WTC11 (cell line): ENCODE measurements at places on chromosomes 16 and 17. TPM values are rescaled to one million over a fixed set of nuclear protein-coding genes. Genes with fewer than 3 reads are reported as not detected.
A peak's percentile ranks its signal among the peaks of the same experiment; 100 is the strongest.

PPP1R27 gene
- not detected in 3 replicates for total RNA-seq

GRCh38 chr17:46820592-46821450 lies 2.3 kb upstream of the WNT3 start:
- H3K27ac ChIP-seq: no peak overlapping the region
- no peak for DNase-seq
- H3K27me3 ChIP-seq: peaks cover 74% of the 10 kb centered on the region
- H3K4me3 ChIP-seq: peak overlapping the region; percentile 69
- H3K4me1 ChIP-seq: peaks cover 42% of the 10 kb centered on the region
- H3K36me3 ChIP-seq: no peaks in the 10 kb centered on the region

DNA sequence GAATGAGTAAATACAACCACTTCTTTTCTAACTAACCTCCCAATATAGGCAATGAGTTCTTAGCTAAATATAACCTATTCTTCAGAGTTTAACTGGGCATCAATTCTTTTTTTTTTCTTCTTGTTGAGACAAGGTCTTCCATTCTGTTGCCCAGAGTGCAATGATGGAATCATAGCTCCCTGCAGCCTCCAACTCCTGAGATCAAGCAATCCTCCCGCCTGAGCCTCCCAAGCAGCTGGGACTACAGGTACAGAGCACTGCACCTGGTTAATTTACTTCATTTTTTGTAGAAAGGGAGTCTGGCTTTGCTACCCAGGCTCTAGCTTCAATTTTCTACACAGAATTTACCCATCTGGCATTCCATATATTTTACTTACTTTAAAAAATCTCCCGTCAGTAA lies 1.1 kb downstream of the METTL16 start:
- peaks cover 23% of the 10 kb centered on the region for H3K36me3 ChIP-seq
- DNase-seq: no peak
- peak overlapping the region; percentile 55; the same call in 1 of the 2 replicates for H3K27ac ChIP-seq
- H3K4me3 ChIP-seq: no peak overlapping the region
- peaks cover 4% of the 10 kb centered on the region for H3K4me1 ChIP-seq
- no peaks in the 10 kb centered on the region for H3K27me3 ChIP-seq

CDRT15L2 gene
- not detected in 3 replicates for total RNA-seq

DNA sequence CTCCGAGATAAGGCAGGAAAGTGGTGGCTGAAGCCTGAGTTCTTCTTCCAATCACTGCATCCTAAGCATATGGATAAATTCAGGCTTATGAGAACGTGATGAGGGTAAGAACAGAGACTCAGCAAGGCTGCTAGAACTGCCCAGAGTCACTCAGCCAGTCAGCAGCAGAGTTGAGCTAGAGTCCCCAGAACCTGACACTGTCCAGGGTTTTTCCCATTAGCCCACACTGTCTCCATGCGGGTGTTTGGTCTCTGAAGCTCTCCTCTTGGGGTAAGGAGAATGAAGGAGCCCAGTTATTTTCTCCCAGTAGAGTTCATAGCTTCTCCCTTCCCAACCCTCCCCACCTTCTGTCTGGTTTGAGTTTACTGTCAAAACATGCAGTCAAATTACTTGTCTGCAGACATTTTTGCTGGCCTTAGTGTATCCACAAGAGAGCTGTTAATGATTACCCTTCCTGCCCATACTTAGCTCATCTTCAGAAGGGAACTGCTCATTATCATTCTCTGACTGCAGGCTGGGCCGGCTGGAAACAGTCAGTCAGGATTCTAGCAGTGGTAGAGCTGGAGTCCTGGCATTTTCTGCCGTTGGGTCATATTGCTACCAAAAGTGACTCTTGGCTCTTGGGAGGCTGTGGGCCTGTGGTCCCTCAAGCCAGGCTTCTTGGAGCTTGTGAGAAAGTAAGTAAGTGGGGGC lies 460.0 kb downstream of the HS3ST3B1 start:
- no peak for DNase-seq
- H3K4me1 ChIP-seq: no peaks in the 10 kb centered on the region
- H3K4me3 ChIP-seq: no peak overlapping the region
- no peaks in the 10 kb centered on the region; the same call in 1 of the 2 replicates for H3K27me3 ChIP-seq
- H3K36me3 ChIP-seq: no peaks in the 10 kb centered on the region

- peaks cover 25% of the 10 kb centered on the region for H3K4me1 ChIP-seq
- H3K36me3 ChIP-seq: no peaks in the 10 kb centered on the region
- H3K27ac ChIP-seq: no peak overlapping the region
- no peak for DNase-seq
- 0 out of 2 replicates have a peak, but pooled peaks cover 1% of the 10 kb centered on the region for H3K27me3 ChIP-seq
Measured at GRCh38 chr17:65586899-65587298, 25.5 kb upstream of the AXIN2 start.

DNA sequence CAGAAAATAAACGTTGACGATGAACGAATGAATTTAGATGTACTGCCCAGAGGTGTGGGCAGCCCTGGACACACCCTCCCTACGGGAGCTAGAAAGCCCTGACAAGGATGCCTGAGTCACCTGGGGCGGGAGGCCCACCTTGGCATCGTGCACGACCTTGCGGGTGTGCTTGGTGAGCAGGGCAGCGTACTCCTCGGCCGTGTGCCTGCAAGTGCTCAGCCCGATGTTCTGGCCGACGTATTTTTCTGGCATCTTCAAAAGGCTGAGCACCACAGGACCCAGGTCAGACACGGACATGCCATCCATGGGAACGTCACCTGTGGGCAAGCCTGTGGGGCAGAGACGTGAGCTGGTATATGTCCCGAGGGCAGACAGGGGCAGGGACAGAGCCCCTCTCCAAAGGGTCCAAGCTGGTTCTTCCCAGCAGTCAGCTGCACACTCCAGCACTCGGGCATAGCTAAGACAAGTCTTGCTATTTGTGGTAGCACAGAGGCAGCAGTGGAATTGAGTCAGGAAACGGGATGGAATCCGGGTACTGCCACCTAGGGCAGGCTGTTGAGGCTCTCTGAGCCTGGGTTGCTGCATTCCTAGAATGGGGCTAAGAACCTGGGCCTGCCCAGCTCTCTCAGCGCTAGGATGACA lies 10.8 kb downstream of the NMRAL1 start:
- 0 out of 2 replicates have a peak overlapping the region, but pooled peaks have one; percentile 26 for H3K27ac ChIP-seq
- H3K4me3 ChIP-seq: no peak overlapping the region
- no peak for DNase-seq

- no peaks in the 10 kb centered on the region for H3K27me3 ChIP-seq
- H3K4me1 ChIP-seq: peaks cover 14% of the 10 kb centered on the region
- DNase-seq: no peak
- H3K36me3 ChIP-seq: peaks cover 47% of the 10 kb centered on the region
- H3K4me3 ChIP-seq: no peak overlapping the region
Measured at GRCh38 chr17:42612013-42612412, 2.5 kb downstream of the TUBG1 start.

DNA sequence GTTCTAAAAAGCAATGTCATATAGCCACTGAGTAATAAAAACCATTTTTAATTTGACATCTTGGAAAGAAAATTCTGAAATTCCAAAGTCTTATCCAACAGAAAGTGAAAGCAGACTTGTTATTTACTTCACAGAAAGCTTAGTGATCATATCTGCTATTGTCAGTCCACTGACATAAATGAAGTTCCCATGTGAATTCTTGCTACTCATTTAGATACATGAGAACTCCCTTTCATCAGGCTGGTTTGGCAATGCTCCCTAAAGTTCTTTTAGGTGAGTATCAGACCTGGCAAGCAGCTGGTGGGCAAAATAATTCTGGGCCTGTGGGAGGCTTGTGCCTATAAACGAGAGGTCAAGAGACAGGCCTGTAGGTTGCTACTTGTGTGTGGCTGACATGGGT lies 23.4 kb downstream of the NME2 start:
- no peaks in the 10 kb centered on the region for H3K4me1 ChIP-seq
- H3K27me3 ChIP-seq: no peaks in the 10 kb centered on the region
- H3K4me3 ChIP-seq: no peak overlapping the region
- DNase-seq: no peak
- H3K27ac ChIP-seq: no peak overlapping the region
- peaks cover 61% of the 10 kb centered on the region for H3K36me3 ChIP-seq

- H3K36me3 ChIP-seq: peaks cover 90% of the 10 kb centered on the region
- H3K4me1 ChIP-seq: no peaks in the 10 kb centered on the region
- no peak for DNase-seq
- peaks cover 5% of the 10 kb centered on the region for H3K27me3 ChIP-seq
- H3K27ac ChIP-seq: no peak overlapping the region
- H3K4me3 ChIP-seq: no peak overlapping the region
Measured at GRCh38 chr16:8391257-8391656, 199.1 kb downstream of the TMEM114 start.

DNA sequence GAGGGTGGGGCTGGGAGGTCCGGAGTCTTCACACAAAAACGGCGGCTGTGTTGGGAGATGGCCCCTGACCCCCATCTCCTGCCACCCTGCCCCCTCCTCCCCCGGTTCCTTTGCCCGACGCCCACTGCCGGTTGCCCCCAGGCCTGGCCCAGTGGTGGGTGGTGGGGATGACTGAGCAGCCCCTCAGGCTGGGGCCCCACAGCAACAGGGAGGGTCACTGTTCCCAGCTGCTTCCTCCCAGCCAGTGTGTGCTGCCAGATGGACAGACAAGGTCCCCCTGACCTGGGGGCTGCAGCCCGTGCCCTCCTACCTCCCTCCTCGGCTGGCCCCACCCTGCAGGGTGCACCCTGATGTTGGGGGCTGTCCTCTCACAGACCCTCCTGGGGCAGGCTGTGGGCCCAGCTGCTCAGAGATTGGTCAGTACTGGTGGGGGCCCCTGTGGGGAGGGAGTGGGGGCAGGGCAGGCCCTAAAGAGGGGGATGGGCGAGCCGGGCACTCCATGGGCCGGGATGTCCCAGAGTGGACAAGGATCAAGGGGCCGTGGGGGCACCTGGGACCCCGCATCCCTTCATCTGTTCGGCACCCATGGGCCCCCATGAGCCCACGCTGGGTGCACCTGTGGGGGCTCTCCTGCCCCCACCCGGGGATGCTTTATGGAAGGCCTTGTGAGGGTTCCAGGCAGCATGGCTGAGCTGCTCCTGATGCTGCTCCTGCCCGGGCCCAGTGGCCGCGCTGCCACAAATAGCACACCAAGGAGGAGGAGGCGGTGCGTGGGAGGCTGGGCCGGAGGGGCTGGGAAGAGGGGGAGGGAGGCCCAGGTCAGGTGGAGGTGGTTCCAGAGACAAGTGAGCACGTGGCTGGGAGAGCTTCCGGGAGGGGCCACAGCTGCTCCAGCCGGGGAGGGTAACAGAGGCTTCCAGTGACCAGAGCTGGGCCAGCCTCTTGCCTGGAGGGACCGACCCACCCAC lies 5.1 kb downstream of the C1QTNF8 start:
- peaks cover 3% of the 10 kb centered on the region; the same call in 1 of the 2 replicates for H3K36me3 ChIP-seq
- no peak overlapping the region for H3K4me3 ChIP-seq

DNA sequence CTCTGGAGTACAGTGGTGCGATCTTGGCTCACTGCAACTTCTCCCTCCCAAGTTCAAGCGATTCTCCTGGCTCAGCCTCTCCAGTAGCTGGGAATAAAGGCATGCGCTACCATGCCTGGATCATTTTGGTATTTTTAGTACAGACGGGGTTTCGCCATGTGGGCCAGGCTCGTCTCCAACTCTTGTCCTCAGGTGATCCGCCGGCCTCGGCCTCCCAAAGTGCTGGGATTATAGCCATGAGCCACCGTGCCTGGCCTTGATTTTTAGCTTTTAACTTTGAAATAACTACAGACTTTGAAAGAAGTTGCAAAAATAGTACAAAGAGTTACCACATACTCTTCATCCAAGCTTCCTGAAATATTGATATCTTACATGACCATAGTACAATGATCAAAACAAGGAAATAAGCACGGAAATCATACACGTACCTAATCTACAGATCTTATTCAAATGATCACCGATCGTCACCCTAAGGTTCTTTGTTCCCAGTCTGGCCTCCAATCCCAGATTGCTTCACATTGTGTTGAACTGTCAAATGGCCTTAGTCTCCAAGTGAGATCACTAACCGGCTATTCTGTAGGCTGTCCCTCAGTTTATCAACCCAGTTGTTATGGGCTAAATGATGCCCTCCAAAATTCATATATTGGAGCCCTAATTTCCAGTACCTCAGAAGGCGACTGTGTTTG lies 18.4 kb downstream of the NPIPA1 start:
- H3K4me3 ChIP-seq: no peak overlapping the region
- no peak for DNase-seq
- no peaks in the 10 kb centered on the region for H3K4me1 ChIP-seq
- no peaks in the 10 kb centered on the region for H3K36me3 ChIP-seq

DNA sequence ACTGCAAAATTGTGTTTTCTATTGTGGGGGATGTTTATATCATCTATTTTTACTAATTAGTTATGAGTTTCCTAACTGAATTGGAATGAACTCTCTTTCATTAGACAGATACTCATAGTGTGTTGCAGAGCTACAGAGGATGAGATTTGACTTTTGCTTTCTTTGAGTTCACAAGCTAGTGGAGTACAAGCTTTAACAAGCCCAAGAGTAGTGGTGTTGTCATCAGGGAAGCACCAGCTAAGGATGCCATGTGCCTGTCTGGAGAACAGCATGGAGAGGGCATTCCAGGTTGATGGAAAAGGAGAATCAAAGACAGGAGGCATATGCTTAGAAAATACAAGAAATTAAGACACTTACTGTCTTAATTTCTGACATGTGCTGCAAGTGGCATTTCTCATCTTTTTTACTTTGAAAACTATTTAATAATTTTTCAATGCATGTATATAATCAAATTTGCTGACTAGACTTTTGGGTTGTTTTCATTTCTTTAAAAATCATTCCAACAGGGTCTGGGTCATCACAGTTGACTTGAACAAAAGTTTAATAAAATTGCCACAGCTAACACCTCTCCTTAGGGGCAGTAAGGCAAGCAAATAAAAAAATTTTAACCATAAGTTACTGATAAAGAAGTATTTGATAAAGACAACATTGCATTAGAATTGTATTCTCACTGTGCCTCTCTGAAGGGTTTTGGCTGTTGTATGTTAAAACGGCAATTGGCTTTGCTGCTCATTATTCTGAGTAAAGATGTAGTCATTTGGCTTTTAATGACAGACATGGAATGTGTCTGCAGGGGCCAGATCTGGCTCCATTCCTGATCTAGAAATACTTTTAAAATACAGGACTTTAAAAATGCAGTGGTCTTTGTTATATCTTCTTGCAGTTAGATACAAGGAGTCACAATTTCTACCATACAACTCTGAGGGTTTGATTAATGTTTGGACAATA lies 323.7 kb upstream of the CDH11 start:
- no peak overlapping the region for H3K27ac ChIP-seq
- peaks cover 9% of the 10 kb centered on the region for H3K4me1 ChIP-seq
- peaks cover 3% of the 10 kb centered on the region; the same call in 1 of the 2 replicates for H3K27me3 ChIP-seq
- peaks cover 20% of the 10 kb centered on the region for H3K36me3 ChIP-seq
- H3K4me3 ChIP-seq: no peak overlapping the region

DNA sequence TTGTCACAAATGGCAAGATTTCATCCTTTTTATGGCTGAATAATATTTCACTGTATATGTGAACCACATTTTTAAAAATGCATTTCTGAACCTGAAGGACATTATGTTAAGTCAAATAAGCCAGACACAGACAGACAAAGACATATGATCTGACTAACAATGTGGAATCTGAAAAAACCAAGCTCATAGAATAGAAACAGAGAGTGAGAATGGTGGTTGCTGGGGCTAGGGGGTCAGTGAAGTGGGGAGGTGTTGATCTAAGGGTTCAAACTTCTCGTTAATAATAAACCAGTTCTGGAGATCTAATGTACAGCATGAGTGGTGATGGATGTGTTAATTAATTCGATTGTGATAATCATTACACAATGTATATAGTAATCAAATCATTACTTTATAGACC lies 475.1 kb downstream of the WWOX start:
- H3K27me3 ChIP-seq: no peaks in the 10 kb centered on the region
- H3K27ac ChIP-seq: no peak overlapping the region
- H3K4me1 ChIP-seq: no peaks in the 10 kb centered on the region; the same call in 1 of the 2 replicates
- H3K36me3 ChIP-seq: no peaks in the 10 kb centered on the region
- H3K4me3 ChIP-seq: no peak overlapping the region

BORCS6 gene
- 5.0 to 5.6 TPM (median 5.1 TPM) in 3 replicates for total RNA-seq

MGAT5B gene
- total RNA-seq: 11.5 to 12.0 TPM (median 11.6 TPM) in 3 replicates
